ENCODE measurements at places on chromosomes 5 and 9. TPM values are rescaled to one million over a fixed set of nuclear protein-coding genes. Genes with fewer than 3 reads are reported as not detected.
A peak's percentile ranks its signal among the peaks of the same experiment; 100 is the strongest.

Gene SLC6A19
- total RNA-seq: not detected

Gene KCNMB1
- total RNA-seq: 0.29 TPM

Gene PPP2CA
- total RNA-seq: 163 TPM

Gene SPRY4
- 49.5 TPM for total RNA-seq

Gene TNC
- not detected for total RNA-seq

DNA sequence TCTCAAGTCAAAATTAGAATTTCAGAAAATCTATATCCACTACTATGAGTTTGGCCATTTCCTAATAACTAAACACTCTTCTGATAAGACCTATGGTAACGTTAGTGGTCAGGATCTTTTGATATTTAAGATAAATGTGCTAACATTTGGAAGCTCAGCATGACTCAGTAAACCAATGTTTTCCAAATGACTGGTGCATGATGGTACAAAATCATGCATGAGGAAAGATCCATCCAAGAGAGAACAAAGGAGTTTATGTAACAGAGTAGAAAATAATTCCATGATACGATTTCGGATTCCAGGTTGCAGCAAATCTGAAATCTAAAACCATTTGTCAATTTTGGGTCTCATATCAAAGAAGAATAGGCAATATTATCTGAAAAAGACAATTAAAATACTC, 279.2 kb downstream of the NSG2 start:
- no peak for DNase-seq

- DNase-seq: no peak
Observed at GRCh38 chr5:175658299-175659145, 651 bp downstream of the HRH2 start.

DNA sequence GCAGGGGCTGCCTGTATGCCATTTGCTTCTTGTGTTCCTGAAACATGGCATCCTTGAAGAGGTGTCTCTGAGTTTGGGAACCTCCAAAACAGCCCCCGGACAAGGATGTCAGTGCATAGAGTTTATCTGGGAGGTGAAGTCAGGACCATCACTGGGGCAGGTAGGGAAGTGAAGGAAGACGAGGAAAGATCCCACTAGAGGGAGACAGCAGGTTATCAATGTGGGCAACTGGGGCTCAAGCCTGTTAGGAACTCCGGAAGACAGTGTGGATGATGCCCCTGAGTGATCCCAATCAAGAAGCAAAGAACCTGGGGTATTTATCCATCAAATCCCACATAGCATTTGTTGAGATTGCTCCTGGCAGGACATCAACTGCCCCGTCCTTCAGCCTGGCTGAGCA, 233.1 kb downstream of the AGTPBP1 start:
- DNase-seq: no peak

DNA sequence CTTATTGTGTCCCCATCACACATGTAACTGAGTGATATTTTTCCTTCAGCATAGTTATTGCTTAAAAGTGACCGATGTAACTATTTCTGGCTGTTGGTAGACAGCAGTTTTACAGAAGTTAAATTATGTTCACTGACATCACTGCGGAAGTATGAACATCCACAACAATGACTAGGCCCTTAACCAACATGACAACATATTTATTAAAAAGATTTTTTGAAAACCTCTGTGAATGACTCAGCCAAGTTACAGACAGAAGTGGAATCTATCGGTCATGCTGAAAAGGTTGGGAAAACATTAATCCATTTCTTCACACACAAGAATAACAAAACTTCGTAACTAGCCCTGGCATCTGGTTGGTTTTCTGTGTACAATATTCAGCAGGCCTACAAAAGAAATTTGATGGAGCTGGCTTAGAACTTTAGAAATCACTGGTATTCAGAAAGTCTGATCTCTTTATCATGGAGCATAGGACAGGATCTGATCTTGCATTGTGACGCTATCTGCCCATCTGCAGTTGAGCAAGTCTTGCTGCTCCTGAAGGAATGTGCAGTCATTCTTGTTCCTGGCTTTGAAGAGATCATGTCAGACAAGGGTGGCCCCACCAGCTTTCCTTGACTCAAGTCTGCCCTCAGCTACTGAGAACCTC, 6.5 kb downstream of the GLIS3 start:
- DNase-seq: peak; percentile 85

- no peak for DNase-seq
Observed at GRCh38 chr5:41748631-41749030, 121.6 kb downstream of the OXCT1 start.

DNA sequence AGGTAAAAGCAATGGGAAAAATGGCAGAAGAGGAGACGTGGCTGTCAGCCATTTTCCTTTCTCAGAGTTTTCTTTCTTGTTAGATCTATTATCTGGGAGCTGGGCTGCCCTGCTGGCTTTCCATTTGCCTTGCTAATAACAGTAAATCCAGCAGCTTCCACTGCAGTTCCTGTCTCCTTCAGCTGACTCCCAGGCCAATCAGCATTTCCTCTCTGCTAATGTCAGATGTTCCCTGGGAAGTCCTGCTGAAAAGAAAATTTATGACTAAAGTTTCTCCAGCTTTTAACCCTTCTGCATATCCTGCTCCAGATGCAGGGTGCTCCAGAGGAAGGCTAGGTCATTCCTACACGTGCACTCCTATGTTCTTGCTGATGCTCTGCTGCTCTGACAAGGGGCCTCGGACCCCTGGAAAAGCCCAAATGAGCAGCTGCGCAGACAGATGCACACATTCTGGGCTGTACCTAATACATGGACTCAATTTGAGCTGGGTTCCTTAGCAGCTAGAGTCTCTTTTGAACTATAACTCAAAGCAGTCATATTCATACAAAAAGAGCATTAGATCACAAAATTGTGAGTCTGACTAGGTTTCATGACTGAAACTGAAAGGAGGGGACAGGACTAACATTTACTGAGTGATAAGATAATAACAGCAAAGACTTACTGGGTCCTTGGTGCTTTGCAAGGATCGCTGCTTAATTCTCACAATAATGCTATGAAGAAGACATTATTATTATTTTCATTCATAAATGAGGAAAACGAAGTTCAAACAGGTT, 182.2 kb downstream of the MAPKAP1 start:
- peak; percentile 80 for DNase-seq

- DNase-seq: no peak
Observed at GRCh38 chr5:158436271-158437065, 577.5 kb upstream of the CLINT1 start.

All from endothelial cell of umbilical vein (primary cell).